ENCODE measurements at places on chromosomes 16 and 17. TPM values are rescaled to one million over a fixed set of nuclear protein-coding genes. Genes with fewer than 3 reads are reported as not detected.

- peak; percentile 99 for DNase-seq
Measured at GRCh38 chr16:28846080-28846932, at the start of gene TUFM. TSS of gene TUFM (minus strand) at chr16:28846348. CDS start at chr16:28846269, 79 bp downstream.

GRCh38 chr16:69706256-69706974 lies 19.9 kb downstream of the NQO1 start:
- DNase-seq = no peak

DNA sequence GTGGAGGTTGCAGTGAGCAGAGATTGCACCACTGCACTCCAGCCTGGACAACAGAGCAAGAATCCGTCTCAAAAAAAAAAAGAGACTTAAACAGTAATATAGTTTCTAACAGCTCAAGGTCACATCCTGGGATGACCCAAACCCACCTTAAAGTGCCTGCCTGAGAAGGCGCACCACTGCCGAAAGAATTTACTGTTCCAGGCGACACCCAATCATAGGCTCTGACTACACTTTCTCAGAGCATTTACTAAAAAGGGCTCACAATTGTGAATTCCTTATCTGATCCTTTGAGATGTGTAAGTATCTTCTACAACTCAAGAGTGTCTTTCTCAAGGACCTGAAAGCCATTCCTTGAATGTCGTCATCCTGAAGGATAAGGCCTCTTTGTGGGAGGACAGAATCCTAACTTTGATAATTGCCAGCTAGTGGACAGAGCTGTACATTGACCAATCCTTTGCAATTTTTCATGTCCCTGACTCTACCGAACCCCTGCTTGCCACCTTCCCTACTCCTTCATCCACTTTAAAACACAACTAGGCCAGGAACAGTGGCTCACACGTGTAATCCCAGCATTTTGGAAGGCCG lies 2.6 kb upstream of the ST3GAL2 start:
- no peak for DNase-seq

DNA sequence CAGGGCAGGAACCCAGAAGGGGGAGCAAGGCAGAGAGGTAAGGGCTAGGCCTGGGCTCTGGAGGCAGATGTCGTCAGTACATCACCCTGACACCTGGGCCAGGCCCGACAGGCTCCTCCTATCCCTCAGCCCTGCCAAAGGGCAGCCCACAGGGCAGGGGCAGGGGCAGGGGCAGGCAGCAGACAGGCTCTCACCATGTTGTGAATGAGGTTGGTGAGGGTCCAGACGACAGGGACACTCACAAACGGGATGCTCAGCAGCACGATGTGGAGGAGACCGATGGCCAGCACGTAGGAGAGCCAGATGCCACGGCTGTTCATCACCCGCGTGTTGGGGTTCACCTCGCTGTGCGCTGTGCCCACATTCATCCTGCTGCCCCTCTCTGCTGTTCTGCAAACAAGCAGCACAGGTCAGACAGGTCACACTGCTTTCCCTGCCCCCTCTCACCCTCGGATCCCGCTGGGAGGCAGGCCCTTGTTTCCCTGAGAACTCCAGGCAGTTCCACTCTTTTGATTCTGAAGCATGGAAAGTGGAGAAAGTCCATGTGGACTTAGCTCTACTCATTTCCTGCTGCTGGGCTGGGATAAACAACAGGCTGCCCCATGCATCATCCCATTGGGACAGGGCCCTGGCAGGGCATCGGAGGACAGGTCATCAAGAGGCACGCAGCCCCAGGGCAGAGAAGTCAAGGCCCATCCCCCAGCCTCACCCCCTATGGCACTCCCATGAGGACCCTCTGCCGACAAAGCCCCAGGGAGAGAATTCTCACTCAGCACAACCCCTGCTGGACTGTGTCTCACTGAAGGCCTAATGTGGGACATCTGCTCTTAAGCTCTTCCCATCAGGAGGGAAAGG lies 3.3 kb downstream of the ORMDL3 start:
- DNase-seq = no peak

- no peak for DNase-seq
Measured at GRCh38 chr17:16339959-16340358, 13.3 kb downstream of the CENPV start.

DNA sequence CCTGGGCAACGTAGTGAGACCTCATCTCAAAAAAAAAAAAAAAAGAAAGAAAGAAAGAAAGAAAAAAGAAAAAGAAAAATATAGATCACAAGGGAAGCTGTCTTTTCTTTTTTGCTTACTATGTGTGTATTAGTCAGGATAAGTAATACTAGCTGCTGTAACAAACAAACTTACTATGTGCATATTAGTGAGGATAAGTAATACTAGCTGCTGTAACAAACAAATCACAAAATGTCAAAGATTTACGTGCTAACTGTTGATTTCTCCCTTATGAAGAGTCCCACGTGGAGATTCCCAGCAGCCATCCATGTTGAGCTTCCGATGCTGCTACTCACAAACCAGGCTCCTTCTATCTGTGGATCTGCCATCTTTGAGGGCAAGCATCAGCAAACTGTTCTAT lies 31.7 kb upstream of the KDM8 start:
- no peak for DNase-seq

DNA sequence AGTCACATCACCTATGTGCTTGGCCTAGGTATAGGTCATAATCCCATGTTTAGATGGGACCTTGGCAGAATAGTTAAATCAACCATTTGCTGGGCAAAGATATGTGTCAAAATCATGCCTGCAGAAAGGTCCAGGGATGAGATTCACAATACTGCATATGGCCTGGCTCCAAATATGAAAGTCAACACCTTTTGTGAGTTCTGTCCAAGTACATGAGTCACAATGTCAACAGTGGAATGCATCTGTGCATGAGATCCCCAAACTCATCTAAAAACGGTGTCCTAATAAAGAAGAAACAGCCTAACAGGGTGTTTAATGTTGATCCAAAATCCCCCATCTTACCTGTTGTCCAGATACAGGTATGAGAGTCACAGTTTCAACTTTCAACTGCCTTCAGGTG lies 1847.5 kb downstream of the TP53TG3F start:
- DNase-seq = no peak

DNA sequence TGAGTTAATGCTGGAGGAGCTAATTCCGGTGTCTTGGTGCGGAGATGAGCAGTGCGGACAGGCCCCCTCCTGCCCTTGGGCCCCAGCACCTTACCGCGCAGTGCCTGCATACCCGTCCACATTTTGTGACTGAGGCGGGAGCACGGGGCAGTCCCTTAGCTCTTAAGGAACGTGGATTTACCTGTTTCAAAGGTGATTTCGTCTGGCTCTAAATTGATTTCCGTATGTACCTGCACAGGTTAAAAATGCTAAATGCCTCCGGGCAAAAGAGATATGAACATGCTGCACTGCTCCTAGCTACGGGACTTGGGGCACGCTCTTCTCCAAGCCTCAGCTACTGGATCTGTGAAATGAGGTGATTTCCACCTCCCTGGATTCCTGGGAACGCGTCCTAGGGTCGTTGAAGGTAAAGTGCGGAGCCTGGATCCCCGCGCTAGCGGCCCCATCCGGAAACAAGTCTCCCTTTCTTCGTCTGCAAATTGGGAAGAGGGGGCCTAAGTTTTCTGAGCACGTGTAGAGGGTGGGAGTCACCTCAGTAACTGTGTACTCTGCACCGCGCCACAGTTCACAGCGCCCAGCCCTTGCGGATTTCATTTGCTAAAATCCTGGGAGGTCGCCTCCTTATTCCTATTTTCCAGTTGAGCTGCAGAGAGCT lies 669 bp upstream of the CRISPLD2 start:
- no peak for DNase-seq

GRCh38 chr17:37019117-37019740 lies 70.5 kb downstream of the AATF start:
- no peak for DNase-seq

DNA sequence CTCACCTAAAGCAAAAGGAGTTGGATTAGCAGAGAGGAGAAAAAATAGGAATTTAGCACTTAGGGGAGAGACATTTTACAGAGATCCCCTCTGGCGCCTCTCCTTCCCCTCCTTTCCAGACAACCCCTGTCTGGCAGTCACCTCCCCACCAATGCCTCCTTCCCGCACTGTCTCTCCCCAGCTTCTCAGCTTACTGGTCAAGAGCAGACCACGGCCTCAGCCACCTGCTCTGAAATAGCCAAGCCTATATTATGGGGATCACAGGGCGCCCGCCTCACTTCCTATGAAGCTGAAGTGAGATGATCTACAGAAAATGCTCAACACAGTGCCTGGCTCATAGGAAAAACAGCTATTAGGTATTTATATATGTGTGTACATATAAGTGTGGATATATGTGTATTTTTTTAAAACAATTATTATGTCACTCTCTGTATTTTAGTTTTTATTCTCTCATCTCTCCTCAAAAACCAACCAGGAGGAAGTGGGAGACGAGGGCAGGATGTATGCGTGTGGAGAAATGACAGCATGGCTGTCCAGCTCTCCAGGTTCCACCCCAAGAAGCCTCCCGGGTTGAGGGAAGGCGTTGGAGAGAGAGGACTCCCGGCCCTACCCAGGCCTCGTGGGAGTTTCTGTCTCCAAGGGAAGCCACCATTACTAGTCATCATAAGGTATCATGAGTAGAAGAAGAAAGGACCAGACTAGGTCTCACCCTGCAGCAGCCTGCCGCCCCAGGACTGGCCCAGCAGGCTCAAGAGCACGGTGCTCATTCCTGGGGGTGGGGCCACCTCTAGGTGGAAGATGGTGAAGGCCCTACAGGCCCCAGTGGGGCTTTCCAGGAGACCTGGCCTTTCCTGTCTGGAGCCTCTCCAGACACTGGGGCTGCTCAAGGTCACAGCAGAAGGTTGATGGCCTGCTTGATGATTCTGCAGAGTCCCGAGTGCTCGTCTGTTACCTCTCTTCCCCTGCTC lies 27.2 kb downstream of the MAP3K14 start:
- no peak for DNase-seq

DNA sequence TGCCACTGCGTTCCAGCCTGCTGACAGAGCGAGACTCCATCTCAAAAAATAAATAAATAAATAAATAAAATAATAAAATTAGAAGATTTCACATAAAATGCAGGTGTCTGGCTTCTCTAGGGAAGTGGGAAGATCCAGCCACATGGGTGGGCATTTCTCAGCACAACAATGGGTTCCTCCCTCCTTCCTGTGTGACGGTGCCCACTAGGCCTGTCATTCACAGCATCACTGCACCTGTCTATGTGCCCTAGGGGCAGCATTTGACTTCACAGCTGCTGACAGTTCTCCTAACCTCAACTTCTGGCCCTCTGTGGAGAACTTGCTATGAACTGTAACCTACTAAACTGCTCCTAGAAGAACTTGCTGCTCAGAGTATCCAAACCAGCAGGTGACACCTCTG lies 3.0 kb downstream of the ABHD15 start:
- DNase-seq = no peak

DNA sequence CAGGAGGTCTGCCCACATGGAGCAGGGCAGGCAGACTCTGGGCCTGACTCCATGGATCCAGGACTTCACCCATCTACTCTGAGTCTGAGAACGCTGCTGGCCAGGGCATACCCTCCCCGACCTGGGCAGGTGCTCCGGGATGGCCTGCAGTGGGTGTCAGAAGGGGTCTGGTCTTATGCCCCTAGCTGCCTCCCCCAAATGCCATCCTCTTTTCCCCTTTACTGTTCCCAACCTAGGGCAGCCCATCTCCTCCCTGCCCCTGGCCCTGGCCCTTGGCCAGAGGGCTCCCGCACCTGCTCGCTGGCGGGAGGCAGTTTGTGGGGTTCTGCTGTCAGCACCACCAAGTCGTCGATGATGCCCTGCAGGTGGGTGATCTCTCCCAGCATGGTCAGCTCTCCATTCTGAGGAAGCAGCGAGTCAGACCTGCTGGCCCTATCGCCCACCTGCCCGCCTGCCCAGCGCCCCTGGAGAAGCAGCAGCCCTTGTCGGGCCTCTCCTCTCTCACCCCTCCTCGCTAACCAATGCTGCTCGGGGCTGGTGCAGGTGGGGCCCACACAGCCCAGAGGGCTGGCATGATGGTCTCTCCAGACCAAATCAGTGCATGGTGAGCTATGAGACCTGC lies 8.2 kb downstream of the MTSS2 start:
- no peak for DNase-seq

DNA sequence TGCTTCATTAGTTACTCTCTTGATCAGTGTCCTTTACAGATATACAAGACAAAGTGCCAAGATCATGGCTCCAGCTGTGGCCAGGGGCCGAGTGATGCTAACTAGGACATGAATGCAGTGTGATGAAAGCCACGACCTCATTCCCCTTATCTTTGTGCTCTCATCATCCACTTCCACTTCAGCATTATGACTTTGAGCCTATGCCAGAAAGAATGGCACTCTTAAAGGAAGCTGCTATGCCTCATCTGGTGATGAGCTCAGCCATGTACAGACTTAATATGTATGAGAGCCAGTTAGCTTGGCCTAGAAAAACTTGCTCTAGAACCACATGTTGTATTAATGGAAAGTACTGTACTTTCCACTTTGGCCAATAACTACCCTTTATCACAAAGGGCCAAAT lies 179.1 kb downstream of the TOX3 start:
- DNase-seq = no peak

DNA sequence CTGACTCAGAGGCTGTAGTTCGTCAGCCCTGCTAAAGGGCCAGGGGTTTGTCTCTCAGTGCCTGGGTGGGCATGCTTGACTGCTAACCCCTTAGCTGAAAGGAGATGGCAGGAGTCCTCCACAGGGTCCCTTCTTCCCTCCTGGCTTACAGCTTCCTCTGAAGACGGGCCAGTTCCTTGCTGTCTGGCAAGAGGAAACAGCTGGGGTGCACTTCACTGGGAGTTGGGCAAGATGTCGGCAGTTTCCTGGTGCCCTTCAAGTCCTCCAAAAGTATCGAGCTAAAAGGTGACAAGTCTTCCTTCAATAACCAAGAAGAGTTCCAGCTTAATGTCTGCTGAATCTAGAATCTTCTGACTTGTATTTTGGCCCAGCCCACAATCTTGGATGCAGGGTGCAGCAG lies 23.4 kb downstream of the NUP85 start:
- DNase-seq = no peak

DNA sequence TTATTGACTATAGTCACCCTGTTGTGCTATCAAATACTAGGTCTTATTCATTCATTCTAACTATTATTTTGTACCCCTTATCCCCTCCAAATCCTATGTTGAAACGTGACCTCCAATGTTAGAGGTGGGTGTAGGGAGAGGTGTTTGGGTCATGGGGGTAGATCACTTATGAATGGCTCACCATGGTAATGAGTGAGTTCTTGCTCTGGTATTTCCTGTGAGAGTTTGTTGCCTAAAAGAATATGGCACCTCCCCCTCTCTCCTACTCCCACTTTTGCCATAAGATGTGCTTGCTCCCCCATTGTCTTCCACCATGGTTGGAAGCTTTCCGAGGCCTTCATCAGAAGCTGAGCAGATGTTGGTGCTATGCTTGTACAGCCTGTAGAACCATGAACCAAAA lies 59.3 kb upstream of the BRD7 start:
- DNase-seq = no peak

DNA sequence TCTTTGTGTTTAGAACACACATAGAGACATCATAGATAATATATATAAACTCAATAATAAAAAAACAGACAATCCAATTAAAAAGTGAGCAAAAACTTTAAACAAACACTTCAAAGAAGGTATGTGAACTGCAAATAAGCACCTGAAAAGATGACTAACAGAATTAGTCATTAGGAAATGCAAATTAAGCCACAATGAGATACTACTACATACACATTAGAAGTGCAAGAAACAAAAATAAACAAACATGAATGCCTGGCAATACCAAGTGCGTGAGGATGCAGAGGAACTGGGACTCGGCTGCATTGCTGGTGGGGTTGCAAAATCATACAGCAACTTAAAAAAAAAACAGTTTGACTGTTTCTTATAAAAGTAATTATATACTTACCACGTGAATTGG lies 799.0 kb downstream of the KCNJ2 start:
- DNase-seq = no peak

- DNase-seq = no peak
Measured at GRCh38 chr16:53745753-53746266, 41.9 kb downstream of the FTO start.

The ZDHHC7 gene
- polyA plus RNA-seq = 12.0 TPM

The TMIGD1 gene
- not detected for polyA plus RNA-seq

The VAT1L gene
- polyA plus RNA-seq = 0.32 TPM

All from heart left ventricle (tissue), 16 donors.